ENCODE measurements at places on chromosomes 5 and 9.

- DNase-seq: no peak
Measured at GRCh38 chr9:106102821-106103220, 408.5 kb downstream of the TMEM38B start.

DNA sequence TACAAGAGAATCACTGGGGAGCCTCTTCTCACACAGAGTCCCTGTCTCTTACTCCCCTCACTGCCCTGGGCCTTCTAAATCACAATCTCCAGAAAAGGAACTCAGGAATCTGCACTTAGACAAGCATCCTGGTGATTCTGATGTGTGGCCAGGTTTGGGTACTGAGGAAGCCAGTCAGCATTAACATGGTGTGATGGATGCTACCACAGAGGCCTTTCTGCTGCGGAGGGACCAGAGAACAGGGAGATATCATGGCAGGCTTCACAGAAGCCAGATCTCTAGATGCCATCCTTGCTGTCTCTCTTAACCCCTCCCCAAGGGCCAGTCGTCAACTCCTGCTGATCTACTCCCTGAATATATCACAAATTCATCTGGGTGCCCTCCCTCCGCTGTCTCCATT is 1.6 kb downstream of the ANKS6 start:
- no peak for DNase-seq

DNA sequence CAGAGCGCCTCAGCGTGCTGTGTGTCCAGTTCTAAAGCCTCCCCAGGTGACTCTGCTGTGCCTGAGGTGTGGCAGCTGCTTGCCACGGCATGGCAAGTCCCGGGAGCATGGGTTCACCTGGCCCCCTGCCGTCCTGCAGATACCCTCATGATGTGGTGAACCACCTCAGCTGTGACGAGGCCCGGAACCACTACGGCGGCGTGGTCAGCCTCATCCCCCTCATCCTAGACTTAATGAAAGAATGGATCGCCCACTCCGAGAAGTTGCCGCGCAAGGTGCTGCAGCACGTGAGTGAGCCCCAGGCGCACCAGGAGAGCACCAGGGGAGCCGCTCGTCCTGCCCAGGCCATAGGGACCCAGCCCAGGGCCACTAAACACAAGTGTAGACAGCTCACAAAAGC is 9.5 kb downstream of the SPACA9 start:
- no peak for DNase-seq

DNA sequence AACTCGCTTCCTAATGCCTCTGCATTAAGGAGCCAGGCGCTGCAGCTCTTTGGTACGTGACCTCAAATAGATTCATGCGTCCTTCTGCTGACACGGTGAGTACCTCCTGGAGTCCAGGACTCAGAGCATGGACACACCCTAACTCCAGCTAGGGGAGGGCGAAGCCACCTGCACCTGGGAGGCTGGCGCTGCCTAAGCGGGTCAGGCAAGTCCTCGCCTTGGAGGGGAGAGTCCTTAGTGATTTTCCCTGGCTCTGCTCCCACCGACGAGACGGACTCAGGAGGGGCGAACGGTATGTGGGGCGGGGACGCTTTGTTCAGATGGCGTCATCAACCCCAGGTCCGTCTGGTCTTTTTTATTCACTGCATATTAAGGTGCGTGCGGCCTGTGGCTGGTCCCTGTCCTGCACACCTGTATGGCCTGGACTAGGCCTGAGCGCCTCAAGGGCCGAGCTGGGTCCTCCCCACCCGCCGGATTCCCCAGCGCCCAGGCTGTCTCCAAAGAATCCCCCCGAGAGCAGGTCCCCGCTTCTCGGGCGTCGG is 50.3 kb downstream of the NSUN2 start:
- peak; percentile 3 for DNase-seq

GRCh38 chr9:127878001-127878651 is 651 bp upstream of the AK1 start:
- no peak for DNase-seq

DNA sequence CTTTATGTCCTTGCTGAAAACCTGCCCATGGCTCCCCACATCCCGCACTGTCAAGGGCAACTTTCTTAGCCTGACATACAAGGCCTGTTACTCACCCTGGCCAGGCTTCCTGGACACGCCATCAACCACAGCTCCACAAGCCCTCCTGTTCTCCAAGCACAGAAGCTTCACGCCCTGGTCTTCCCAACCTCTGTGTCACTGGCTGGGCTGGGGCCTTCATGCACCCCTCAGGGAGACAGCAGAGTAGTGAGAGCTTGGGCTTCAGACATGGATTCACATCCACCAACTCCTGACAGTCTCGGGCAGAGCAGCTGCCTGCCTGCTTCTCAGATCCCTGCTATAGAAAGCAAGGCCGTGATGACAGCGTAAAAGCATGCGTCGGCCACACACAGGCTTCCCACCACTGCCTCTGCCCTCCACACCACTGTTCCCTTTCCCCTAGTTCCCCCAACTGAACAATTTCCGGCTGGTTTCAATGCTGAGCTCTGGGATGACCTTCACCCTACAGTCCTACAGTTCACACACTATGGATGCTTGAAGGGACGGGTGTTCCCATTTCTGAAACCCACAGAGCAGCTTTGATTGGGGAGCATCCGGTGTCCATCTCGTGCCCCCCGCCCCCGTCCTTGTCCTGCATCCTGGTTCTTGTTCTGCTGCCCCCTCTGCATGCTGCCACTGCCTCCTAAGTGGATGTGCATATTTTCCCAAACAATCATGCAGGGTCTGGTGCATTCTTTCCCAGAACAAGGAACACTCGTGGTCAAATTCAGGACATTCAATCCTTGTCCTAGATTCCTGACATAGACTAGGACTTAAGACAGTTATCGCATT is 33.4 kb upstream of the ADAMTS2 start:
- no peak for DNase-seq

DNA sequence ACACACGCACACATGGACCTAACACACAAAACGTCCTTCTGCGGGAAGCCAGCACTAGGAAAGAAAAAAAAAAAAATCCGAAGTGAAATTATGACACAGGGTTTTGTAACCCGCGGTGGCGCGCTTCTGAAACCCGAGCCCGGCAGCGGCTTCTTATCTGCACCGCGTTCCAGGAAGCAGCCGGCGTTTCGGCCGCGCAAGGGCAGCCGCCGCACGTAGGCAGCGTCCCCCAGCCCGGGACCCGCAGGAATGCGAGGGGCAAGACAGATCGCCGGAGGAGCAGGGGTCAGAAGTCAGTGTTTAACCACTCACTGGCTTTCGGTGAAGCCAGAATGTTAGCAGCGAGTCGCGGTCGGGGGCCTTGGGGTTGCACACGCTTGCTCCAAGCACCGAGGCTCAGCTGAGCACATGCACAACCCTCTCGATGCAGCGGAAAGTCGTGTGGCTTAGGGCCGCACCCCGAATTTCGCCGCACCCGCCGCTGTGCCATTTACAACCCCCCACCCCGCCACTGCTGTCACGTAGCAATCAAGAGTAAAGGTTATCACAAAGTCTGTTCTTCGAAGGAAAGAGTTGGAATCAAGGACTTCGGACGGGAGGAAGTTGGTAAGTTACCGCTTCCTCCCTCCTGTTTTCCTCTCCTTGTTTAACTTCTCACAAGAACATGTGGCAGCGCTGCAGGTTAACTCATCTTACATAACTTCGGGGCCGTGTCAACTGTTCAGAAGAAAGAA is 167.9 kb downstream of the AUH start:
- peak; percentile 25 for DNase-seq

DNA sequence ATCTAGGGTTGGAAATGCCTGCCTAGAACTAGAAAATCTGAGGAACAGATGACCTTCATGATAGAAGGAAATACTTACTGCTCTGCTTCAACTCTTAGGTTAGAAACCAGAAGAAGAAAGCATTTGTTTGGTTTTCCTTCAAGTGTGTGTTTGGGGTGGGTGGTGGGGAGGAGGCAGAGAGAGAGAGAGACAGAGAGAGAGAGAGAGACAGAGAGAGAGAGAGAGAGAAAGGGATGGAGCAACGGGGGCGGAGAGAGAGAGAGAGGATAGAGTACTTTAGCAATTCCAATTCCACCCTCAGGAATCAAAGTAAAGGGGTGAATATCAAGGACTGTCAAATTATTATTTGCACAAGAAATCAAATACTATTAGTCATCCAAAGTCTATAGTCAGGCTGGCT is 29.2 kb upstream of the GCNT4 start:
- no peak for DNase-seq

GRCh38 chr5:153670101-153670500 is 179.6 kb downstream of the GRIA1 start:
- no peak for DNase-seq

- peak; percentile 94 for DNase-seq
Measured at GRCh38 chr9:13841746-13842462, 472.0 kb downstream of the NFIB start.

- DNase-seq: no peak
Measured at GRCh38 chr5:93674866-93675459, 66.4 kb downstream of the POU5F2 start.

- DNase-seq: no peak
Measured at GRCh38 chr5:640461-641330, 28.6 kb downstream of the CEP72 start.

GRCh38 chr9:83432877-83433550 is 105.2 kb downstream of the FRMD3 start:
- DNase-seq: no peak

DNA sequence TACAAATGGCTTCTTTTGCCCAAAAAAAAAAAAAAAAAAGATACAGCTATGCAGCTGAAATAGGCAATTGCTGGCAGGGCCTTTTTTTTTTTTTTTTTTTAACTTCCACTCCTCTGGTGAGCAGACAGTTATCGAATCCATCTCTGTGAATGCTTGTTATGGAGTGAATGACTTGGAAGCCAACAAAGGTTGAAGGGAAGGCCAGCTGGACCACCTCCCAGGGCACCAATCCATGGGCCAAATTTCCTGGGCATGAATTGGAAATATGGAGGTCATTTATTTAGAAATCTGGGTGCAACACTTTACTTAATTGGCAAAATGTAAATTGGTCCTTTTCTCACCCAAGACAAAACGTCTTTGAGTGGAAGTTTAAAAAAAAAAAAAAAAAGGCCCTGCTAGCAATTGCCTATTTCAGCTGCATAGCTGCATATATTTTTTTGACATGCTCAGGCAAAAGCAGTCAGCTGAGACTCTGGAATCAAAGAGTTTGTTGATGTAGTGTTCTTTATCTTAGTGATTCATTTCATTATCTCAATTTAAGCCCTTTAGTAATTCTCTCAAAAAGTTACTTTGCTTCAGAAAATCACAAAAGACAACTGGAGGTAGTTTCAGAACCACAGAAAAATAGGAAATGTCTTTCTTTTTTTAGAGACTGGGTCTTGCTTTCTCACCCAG is 392.2 kb upstream of the KLF4 start:
- DNase-seq: no peak

DNA sequence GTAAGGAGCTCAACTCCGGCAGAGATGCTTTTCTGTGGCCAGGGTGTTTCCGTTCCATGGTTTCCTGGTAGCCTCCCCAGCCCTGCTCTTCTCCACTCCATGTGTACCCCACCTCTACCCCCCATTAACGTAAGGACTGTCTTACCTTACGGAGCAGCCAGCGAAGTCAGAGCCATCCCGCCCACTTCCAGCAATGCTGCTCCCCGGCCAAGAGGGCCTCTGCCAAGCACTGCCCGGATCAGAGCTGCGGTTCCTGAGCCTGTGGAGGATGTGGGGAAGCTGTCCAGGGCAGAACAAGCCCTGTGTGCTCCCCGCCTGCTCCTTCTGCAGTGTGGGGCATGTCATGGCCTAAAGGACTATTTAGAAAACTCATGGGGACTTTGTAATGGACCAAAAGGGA is 261.2 kb downstream of the GADD45G start:
- no peak for DNase-seq

Measured in NCI-H1105 treated with DMSO at 0.1 percent for 48 hours (cell line).